Muscle of leg (tissue), 16 donors: ENCODE measurements at places on chromosomes 4 and X.

DNA sequence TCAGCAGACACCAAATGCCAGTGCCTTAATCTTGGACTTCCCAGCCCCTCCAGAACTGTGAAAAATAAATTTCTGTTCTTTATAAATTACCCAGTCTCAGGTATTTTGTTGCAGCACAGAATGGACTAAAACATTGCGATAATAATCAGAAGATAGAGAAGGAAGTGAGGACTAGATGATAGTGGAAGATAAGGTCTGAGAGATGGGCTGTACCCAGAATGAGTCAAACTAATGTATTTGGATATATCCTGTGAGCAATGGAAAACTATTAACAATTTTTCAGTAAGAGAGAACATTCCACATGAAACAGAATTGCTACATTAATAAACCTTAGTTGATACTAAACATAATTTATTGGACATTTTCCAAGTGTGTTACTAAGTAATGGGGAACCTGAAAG is 93.3 kb downstream of the FANCB start:
- DNase-seq = no peak

DNA sequence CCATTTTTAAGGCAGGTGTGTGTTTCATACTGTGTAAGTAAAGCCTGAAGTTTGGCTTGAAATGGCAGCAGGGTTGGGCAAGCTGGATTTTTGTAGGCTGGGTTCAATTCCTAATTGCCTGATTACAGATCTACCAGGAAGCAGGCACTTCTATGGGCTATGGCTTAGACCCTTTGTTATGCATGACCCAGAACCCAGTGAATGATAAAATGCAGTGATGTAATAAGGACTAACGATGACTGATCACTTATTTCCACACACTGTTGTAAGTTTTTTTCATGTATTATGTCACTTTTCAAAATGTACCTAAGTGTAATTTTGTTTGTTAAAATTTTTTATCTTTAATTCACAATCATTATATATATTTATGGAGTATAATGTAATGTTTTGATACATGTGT is 8.6 kb downstream of the LANCL3 start:
- DNase-seq = no peak

DNA sequence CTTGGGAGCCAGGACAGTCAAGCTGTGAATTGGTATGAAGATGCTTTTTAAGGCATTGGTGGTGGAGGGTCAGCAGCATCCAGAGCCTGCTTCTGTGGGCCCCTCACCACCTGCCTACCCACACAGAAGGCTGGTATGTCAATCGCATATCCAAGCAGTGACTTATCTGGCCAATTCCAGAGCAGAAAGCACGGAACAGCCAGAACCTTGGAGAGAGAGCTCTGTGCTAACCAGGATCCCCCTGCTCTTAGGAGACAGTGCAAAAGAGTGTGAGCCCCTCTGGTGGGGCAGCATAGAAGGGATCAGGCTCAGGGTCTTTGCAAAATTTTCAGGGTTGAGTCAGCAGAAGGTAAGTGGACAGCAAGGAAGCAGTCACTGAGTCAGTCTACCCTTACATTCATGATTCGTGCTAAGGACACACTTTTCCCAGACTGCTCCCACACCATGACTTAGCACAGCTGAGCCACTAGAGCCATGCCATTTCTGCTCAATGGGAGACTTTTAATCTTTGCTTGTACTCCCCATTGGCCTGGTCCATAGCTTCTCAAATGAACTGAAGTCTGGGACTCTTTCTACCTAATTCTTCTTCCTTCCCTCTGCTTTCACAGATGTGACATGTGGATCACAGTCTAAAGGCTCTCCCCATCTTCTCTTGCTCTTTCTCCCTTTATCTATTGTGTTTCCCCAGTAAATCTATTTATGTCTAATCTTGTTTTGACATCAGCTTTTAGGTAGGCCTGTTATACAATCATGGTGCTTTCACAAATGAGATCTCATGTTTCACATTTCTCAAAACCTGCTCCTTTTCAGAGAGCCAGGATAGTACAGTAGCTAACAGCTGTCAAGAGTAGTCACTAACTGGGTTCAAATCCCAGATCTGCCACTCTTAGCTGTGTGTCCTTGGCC is 20.0 kb downstream of the MORF4L2 start:
- DNase-seq = no peak

- no peak for DNase-seq
Measured at GRCh38 chrX:71949363-71949762, 38.7 kb downstream of the NHSL2 start.

DNA sequence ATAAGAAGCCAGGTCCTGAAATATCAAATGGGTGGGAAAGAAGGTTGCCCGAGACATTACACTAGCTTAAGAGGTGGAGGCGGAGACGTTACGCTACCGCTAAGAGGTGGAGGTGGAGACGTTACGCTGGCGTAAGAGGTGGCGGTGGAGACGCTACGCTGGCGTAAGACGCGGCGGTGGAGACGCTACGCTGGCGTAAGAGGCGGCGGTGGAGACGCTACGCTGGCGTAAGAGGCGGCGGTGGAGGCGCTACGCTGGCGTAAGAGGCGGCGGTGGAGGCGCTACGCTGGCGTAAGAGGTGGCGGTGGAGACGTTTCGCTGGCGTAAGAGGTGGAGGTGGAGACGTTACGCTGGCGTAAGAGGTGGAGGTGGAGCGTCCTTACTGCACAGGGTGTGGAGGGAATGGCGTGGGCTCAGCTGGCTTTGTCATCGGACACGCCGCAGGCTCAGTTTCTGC is 12.8 kb downstream of the CYP4V2 start:
- DNase-seq = no peak

DNA sequence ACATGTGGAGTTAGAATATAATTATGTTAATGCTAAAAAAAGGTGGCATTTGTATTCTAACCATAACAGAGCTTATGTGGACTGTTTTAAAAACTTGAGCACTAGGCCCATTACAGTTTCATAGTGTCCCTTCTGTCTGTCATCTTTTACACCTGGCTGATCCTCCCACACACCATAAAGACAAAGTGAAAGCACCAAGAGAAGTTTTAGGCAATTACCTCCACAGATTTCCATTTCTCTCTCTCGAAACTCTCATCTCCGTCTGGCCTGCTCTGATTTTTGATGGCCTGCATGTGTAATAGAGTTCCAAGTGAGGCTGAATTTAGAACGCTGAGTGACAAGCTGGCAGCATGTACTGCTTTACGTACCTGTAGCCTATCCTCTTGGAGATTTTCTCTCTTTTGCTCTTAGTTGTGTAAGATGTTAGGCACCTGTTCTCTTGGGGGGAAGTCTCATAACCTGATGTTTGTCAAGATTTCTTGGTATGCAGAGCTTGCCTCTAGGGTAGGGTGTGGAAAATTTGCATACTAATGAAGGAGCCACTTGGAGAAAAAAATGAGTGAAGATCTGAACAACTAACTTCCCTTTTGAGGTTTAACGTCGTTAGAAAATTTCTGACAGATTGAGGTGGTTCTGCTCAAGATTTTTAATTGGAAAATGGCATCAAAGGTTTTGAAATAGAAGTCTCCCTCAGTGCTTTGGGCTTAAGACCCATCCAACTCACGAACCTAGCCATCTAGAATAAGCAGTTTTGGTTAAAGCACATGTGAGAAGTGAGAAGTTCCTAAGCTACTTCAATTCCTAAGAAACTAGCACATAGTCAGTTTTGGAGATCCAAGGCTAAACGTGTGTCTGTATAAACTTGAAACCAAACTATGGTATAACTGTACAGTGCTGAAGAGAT is 57.6 kb upstream of the RAP1GDS1 start:
- DNase-seq = no peak

DNA sequence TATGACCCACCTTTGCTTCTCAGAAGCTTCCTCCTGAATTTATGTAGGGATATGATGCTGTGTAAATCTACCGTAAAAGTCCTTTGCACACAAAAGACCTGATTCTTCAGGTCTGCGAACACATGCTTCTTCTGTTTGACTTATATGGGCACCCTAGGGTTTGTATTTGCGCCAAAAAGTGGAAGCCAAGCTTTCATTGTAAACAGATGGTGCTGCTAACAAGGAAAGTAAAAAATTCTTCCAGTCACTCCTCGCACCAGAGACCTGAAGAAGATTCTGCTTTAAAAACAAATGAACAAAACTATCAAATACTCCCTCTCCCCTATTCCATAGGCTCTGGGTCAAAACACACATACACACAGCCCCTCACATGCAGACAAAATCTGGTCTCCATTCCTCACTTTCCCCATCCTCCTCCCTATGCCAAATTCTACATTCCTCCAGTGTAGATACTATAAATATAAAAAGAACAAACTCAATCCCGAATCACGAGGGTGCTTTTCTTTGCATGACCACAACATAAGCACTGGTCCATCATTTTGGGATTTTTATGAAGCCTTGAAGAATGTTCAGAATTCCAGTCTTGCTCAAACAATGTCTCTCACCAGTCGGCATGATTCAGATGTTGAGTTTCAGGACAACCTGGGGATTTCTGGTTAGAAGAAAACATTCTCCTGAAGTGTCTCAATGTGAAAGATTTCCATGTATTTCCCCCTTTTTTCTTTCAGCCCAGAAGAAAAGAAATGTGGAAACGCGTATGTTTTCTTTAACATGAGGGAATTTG is 125.1 kb downstream of the PALLD start:
- DNase-seq = no peak

DNA sequence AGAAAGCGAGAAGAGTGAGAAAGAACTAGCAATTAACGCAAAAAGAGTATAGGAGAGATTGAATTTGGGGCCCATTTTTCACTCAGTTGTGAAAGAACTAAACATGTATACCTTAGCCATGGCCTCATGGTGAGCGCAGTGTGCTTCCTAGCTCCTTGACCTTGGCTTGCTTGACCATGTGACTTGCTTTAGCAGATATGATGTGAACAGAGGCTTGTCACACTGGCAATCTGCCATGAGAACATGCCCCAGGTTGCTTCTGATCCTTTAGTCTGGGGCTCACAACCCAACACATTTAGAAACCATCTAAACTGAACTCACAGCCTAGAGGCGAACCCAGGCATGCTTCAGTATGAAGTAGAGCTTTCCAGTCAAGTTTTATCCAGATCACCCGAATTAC is 260.1 kb upstream of the FTHL17 start:
- no peak for DNase-seq

DNA sequence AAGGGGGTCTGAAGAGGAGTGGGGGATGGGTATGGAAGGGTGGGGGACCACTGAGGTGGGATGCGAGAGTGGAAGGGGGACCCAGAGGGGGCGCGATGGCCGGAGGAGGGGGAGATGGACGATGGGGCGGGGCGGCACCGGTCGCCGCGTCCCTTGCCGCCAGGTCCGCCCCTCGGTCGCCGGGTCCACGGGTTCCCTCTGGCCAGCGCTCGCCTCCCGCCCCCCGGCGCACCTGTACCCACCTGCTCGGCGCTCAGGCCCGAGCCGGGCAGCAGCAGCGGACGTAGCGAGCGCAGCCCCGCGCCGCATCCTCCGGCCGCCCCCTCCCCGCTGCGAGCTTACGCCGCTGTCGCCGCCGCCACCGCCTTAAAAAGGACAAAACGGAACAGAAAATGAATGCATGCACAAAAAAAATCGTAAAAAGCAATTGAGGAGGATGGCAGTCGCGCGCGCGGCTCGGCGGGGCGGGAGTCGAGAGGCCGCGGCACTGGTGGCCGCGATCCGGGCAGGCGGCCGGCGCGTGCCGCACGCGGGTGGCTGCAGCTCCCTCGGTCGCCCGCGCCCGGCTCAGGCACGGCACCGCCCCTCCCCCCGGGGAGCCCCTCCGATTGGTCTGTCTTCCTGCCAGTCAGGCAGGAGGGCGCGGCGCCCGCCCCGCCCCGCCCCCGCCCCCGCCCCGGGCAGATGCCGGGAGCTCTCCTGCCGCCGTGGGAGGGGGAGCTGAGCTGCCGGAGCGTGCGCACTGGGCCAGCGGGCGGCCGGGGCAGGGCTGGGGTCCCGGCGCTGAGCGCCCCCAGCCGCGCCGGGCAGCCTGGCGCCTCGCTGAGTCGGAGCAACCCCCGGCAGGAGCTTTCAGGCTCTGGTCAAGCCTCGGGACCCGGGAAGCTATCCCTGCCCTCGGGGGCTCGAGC is at the start of gene JAKMIP1:
TSS of gene JAKMIP1 (minus strand) at position 539 of the 911 bp plus-strand sequence. CDS start 87,699 bp downstream, outside the sequence.
- DNase-seq = peak; percentile 72

GRCh38 chr4:53832549-53832948 is 231.9 kb downstream of the CHIC2 start:
- no peak for DNase-seq

DNA sequence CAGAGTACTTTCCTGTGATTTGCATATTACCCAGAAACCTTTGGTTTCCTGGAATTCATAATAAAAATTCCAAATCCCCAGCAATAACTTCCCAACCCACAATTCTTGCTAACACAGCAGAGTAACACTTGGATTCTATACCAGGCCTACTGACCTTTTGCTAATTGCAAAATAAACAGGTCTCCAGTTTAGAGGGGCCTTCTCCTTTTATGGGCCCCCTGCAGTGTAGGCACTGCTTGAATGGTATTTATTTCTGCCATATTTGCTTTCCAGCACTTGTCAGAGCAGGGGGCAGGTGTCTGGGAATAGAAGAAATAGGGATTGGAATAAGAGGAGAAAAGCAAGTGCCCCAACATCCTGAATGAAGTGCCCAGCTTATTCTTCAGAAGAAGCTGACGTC is 25.3 kb upstream of the GPC3 start:
- no peak for DNase-seq

DNA sequence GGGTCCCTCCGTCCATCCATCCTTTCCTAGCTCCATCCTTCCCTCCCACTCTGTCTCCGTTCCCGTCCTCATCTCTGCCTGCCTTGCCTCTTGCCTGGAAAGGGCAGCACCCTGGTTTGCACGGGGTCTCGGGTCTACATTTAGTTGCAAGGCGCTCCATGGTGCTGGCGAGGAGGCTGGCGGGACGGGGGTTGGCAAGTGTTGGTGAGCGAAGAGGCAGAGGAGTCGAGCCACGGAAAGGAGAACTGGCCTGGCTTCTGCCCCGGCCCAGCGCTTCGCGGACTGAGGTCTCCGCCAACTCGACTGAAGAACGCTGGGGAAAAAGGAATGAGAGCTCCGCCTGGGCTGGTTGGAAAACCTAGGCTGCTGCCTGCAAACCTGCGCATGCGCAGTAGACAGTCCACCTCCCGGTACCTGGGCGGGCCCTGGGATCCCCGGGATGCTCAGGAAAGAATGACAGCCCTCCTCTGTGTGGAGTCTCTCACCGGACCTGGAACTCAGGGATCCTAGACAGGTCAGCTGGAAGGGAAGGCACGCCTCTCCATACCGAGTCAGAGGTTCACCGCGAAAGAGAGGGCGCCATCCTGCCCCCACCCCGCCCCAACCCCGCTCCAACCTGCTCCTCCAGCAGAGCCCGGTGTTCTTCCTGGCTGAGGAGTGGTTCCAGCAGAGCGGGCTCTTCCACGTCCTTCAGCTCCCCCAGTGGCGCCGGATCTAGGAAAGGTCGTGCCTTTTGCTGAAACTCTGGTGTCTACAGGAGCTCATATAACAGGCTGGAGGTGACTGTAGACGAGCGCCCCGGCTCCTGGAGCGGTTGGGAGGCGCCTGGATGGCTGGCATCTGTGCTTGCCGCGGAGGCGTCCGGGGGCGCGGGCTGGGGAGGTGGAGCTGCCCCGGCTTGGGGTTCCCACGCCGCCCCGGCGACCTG is 6.0 kb downstream of the FRG2 start:
- DNase-seq = peak; percentile 60
